DMS 273 treated with DMSO at 0.1 percent for 48 hours (cell line): ENCODE measurements at places on chromosomes 12 and 14.

- no peak for DNase-seq
Measured at GRCh38 chr12:89470741-89471509, 53.7 kb downstream of the GALNT4 start.

GRCh38 chr14:24465368-24465767 lies 22.8 kb upstream of the SDR39U1 start:
- no peak for DNase-seq

GRCh38 chr12:53330671-53331070 lies 5.5 kb downstream of the SP7 start:
- DNase-seq: no peak

- no peak for DNase-seq
Measured at GRCh38 chr12:48592591-48593086, 22.8 kb upstream of the LALBA start.

- DNase-seq: no peak
Measured at GRCh38 chr14:61996753-61997152, 234.5 kb downstream of the SNAPC1 start.

- DNase-seq: no peak
Measured at GRCh38 chr12:108947097-108947496, 67.2 kb downstream of the DAO start.

DNA sequence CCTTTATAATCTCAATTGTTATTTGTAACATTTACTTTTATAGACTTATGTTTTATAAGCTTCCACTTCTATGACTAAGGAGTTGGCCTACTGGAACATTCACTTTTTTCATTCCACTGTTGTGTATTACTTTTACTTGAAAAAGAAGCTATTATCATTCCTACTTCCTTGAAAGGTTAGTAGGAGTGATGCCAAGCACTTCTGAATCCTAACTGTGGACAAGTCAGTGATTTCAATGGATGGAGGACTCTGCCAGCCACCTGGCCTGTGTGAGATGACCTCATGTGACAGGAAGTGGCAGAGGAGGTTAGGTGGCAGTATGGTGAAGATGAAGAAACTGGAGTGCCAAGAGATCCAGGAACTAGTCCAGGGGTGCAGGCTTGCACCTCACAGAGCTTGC lies 46.0 kb downstream of the TECPR2 start:
- no peak for DNase-seq

DNA sequence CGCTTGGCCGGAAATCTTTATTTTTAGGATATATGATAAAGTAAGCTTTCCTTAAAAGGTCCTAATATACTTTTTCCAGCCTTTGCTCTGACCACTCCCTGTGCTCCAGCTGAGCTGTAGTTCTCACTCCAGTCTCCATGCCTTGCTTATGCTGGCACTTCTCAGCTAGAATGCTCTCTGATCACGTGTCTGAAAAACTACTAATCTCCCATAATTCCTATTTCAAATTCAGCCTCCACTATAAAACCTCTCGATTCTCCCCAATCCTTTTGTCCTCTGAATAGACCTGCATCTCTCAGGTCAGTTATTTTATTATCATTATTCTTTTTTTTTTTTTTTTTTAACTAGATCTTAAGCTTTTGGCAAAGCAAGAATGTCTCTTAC lies 3.7 kb downstream of the BIN2 start:
- DNase-seq: no peak
